Activated CD8-positive, alpha-beta memory T cell treated with anti-CD3 and anti-CD28 coated beads for 48 hours (primary cell): ENCODE measurements at places on chromosomes 6 and 20.

- DNase-seq: no peak
Observed at GRCh38 chr6:27138406-27138805, 109.1 kb upstream of the PRSS16 start.

- no peak for DNase-seq
Observed at GRCh38 chr20:25148181-25148981, 47.1 kb upstream of the ENTPD6 start.

GRCh38 chr6:106187424-106187982 lies 101.4 kb downstream of the PRDM1 start:
- DNase-seq: no peak

DNA sequence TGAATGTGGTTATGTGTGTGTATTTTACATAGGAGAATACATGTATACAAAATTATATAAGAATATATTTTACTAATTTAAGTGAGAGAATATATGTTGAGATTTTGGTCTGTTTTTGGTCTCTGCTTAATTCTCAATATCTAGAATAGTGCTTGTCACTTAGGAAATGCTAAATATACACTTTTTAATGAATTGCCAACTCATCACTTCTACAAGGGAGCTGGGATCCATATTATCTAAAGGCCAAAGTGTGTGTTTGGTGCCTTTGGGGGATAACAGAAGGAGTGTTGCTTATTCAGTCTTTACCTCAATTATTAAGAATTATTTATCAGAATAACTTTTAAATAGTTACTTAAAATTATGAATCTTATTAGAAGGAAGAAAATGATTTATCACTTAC lies 1304.8 kb downstream of the HACE1 start:
- DNase-seq: no peak

DNA sequence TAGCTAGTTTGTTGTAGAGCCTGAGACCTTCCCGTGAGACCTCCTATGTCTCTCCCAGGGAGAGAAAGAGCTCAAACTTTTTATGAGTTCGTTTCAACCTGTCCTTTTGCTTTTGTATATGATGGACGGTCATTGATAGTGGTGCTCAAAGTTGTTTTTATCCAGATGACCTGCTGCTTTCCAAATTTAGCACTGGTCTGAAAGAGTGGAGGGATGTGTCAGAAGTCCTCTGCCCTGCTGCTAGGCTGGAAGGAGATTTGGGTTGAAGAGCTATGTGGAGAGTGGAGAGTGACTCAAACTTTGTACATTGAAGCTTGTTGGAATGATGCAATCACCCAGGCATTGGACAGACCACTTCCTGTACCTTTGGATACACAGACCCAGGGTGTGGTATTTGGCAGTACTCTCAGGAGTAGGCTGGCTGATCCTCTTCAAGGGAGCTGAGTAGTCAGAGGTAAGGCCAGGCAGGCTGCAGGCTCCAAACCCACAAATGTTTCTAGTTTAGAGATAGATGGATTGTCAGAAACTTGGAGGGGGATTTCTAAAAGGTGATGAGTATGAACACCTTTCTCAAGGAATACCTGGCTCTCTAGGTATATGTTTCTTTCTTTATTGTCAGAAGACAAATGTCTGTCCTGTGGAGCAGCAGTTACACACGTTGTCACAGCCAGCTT lies 49.4 kb upstream of the RREB1 start:
- DNase-seq: no peak

- DNase-seq: no peak
Observed at GRCh38 chr20:44033344-44033743, 118.7 kb downstream of the TOX2 start.

- no peak for DNase-seq
Observed at GRCh38 chr20:57948180-57948955, 238.6 kb upstream of the PMEPA1 start.

- DNase-seq: peak; percentile 50
Observed at GRCh38 chr6:36678488-36679042, at the start of gene CDKN1A. CDKN1A (plus strand) TSS chr6:36678714; CDS start chr6:36684102, 5,388 bp downstream.

DNA sequence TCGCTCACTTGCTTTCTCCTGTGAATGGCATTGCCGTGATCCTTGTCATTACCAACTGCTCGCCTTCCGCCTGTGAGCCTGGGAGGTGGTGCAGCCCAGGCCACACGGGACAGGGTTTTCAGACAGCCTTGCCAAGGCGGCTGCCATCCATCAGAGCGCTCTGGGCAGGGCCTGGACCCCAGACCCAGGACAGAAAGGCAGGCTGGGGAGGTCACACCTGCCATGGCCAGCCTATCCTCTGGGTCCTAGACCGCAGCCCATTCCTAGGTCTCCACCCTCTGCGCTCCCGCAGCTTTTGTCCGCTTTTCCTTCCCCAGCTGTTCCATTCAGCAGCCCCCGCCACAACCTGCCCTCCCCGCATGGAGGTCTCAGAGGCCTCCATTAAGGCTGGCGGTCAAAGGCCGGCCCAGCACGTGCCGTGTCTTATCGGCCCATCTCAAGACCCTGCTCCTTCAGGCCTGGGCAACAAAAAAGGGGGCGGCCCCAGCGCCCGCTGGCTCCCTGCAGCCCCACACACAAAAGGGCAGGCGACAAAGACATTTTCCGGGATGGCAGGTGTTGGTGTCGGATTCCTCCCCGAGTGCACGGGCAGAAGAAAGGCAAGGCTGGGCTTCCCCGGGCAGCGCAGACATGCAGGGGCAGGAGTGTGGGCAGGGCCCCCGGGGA lies 28.1 kb downstream of the INSM1 start:
- DNase-seq: no peak

DNA sequence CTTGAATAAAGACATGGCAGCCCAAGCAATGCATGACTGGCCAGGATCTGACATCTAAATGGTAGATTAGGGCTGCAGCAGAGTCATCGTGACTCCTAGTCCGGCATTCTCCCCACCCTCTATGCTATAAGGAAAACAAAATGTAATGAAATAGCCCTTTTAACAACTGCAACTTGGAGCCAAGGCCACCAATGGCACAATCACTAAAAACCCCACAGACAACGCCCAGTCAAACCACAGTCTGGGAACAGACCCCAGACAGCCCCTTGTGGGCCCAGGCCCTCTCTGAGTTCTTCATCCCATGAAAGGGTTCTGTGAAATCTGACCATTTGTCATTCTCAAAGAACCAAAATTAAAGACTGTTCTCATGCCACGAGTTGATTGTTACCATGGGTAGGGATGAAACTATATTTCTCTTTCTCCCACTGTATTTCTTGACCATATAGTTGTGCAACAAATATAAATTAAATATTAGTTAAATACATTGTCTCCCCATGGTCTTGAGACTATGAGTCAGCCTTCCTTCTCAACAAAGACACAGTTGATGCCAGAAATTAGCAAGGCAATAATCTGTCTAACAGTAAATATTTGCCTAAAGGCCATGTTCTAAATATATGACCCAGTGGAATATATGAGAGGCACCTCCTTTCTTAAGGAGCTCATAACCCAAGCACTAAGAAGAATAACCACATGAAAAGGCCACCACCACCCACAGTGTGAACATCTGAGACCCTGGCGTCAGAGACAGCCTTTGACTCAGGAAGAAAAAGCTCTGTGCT lies 85.6 kb upstream of the SSTR4 start:
- no peak for DNase-seq

DNA sequence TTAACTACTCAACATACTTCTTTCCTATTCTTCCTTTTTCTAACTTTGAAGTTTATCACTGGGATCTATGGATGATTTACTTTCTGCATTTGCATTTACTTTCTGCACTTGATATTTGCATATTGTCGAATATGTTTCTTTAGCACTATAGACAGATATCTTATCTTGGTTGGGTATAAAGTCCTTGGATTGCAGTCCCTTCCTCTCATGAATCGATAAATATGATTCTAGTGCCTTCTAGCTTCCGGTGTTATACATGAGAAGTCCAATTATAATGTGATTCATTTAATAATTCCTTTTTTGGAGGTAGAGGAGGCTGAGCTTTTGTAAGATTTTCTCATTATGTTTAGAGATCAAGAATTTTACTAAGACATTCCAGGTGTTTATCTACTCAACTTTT lies 321.2 kb upstream of the RUNX2 start:
- DNase-seq: no peak

GRCh38 chr20:63067266-63067635 lies 60.5 kb upstream of the BHLHE23 start:
- no peak for DNase-seq

DNA sequence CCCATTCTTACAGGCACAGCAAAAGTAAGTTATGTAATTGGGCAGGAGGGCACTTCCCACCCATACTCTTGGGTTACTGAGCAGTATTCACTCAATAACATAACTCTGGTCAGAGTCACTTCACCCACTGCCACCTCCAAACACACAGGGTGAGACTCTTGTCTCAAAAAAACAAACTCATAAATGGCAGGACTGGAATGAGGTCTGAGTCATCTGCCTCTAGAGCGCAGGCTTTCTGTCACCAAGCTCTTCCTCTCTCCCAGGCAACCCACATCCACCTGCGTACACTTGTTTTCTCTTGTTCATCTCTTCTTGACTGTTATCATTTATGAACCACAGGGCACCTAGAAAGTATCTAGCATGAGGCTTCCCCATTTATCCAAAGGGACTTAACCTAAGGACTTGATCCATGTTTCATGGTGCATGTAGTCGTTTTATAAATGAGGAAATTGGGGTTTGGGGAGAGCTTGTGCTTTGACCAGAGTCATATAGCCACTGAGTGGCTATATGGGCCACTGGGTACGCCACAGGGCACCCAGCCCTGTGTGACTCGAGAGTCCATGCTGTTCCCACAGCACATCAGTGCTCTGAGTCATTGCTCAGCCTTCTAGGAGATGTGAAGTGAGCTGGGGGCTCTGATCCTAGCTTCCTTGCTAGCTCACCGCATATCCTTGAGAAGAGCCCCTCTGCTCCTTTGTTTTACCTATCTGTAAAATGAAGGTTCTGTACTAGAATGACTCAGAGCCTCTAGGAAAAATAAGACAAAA lies 22.4 kb downstream of the C20orf173 start:
- no peak for DNase-seq

DNA sequence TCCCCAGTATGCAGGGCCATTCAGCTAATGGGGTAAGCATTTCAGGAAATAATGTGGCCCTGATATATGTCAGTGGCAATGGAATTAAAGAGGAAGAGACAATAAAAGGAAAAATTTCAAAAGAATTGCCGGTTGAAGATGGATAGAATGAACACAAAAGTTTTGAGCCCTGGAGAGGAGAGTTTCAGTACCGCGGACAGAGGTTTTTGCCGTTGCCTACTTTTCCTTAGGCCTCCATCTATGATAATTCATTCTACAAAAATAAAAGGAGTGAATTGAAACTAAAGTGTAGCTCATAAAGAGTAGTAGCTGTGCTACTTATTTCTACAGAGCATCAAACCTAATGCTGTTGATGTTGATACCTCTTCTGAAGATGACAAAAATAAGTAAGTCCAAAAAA lies 140.7 kb downstream of the RNASET2 start:
- no peak for DNase-seq

DNA sequence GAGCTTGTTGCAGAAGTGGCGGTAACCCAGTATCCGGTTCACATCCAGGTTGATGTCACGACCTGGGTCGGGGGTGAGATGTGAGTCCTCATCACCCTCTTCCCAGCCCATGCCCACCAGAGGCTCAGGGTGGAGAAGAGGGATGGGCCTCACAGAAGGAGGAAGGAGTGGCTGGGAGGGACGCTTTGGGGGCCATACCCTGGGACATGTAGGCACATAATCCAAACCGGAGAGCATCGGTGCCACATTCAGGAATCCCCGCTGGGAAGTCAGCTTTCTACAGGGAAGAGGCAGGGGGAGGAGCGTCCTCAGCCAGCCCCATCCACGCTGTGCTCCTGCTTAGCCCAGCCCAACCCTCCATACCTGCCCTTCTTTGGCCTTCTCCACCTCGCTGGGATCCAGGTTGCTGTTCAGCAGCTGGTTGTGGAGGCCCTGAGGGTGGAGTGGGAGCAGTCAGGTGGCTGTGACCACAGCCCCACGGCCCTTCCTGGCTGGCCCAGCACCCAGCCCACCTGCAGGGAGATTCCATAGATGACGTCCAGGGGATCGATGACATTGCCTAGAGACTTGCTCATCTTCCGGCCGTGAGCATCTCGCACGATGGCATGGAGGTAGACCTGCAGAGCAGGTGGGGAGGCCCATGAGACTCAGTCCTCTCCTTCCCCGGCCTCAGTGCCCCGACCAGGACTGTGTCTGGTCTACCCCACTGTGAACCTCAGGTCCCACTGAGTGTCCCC lies 3.5 kb upstream of the VWA7 start:
- DNase-seq: no peak

- no peak for DNase-seq
Observed at GRCh38 chr6:40251637-40252300, 317.5 kb upstream of the MOCS1 start.

DNA sequence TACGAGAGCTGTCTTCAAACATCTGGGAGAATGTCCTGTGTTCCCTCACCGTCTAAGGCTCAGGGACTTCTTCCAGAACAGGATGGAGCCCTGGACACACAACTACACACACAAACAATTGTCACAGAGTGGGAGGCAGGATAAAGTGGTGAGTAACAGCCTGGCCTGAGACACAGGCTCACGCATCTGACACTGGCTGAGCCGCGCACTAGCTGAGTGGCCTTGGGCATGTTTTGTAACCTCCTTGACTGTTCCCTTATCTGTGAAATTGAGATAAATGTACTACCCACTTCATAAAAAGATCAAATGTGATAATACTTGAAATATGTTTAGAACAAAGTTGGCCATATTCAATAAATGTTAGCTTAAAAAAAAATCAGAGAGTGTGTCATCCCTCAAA lies 132.4 kb upstream of the ARMC2 start:
- no peak for DNase-seq

GRCh38 chr20:61973515-61974356 lies 91.9 kb downstream of the TAF4 start:
- no peak for DNase-seq

DNA sequence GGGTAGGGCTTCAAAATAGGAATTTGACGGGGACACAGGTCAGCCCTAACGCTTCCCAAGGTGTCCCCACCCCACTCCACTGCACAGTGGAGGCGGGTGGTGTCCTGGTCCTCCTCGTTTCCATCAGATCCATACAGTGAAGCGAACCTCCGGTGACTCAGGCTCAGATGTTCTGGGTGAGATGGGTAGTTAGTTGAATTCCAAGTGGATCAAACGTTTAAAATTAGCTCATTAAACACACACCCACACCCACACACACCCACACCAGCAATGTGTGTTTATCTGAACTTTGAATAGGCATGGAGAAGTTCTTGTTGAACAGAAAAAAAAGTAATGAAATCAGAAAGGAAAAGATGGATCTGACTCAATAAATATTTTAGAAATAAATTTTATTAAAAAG lies 58.9 kb downstream of the CDH4 start:
- no peak for DNase-seq

DNA sequence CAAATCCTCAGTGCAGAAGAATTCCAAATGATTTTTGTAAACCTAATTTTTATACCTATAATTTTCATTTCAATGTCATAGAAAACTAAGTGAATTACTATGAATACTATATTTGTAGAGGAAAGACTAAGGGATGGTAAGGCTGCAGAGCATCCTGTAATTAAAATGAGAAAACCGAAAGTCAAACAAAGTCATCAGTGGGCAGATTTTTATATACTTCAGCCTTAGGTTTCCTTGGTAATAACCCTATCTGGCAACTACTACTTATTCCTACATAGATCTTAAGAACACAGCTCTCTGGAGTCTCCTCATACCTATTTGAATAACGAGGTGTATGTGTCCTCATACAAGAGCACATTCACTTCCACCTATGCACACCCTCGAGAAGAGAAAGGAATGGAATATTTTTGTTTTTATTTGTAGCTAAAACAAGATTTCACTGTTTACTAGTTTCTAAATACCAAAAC lies 117.9 kb upstream of the SGK1 start:
- DNase-seq: no peak
